DMS53 (cell line): ENCODE measurements at places on chromosomes 3 and 15.
A peak's percentile ranks its signal among the peaks of the same experiment; 100 is the strongest.

- no peak for DNase-seq
These were observed 43.2 kb downstream of the LDHAL6B start for GRCh38 chr15:59249816-59250215.

GRCh38 chr3:111331306-111331705 lies 210.7 kb upstream of the CD96 start:
- no peak for DNase-seq

DNA sequence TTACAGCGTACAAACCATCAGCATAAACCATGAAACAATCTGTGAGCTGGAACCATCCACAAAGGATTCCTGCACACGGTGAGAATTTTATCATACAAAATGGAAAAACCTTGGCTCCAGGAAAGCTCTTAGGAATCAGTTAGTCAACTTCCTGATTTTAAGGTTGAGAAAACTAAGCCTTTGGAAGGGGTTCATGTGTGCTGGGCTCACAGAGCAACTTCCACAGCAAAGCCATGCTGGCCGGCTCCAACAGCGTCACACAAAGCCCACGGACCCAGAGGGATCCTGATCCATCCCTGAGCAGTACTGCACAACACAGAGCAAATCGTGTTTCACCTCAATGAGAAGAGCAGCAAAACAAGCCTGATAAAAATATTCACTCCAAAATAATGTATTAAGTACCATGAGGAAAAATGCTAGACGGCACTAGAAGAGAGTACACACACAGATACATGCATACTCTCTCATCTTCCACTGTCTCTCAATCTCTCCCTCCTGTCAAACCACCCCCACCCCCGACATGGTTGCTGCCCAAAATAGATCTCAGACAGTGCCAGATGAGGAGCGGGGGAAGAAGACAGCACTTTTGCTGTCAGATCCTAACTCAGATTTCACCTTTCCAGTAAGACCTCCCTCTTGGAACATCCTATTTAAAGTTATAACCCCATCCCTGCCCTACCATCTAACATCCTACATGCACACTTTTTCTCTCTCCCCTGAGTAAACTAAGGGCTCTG lies 58.6 kb downstream of the MB21D2 start:
- no peak for DNase-seq

DNA sequence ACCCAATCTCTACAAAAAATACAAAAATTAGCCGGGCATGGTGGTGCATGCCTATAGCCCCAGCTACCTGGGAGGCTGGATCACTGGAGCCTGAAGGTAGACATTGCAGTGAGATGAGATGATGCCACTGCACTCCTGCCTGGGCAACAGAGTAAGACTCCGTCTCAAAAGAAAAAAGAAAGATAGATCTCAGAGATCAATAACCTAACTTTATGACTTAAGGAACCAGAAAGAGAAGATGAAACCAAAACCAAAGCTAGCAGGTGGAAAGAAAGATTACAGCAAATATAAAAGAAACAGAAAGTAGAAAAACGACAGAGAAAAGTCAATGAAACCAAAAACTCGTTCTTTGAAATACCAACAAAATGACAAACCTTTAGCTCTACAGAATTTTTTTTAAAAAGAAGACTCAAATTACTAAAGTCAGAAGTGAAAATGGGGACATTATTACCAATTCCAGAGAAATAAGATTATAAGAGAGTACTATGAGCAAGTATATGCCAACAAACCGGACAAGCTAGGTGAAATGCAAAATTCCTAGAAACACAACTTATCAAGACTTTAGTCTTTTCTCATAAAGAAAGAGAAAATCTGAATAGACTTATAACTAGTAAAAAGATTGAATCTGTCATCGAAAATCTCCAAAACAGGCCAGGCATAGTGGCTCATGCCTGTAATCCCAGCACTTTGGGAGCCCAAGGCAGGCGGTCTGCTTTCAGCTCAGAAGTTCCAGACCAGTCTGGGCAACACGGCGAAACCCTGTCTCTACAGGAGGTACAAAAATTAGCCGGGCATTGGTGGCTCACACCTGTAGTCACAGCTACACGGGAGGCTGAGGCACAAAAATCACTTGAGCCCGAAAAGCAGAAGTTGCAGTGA lies 35.0 kb downstream of the ACAP2 start:
- no peak for DNase-seq

DNA sequence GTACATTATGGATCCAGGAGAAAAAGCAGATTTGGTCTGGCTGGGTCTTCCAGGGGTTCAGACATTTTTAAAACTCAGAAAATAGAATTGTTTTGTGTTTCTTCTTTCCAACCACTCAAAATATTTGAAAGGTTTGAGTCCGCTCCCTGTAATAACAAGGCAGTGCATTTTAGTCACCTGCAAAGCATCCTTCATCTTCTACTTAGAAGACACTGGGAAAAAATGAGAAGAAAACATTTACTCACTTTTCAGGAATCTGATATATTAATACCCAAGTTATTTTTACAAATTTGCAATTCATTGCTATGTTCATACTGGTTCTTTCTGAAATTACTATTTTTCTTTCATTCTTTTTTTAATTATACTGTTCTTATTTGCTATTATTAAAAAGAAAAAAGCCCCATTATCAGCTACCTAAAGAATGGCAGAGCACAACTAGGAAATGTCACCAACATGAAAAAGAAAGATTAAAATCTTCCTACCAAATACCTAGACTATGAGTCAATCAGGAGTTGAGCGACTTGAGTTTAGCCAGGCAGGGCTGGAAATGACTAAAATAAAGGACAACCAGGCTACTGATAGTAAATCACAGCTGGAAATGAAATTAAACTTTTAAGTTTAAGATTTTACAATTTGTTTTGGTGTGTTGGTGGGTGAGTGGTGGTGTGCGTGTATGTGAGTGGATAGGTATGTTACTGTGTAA lies 280.3 kb upstream of the THBS1 start:
- DNase-seq = no peak

DNA sequence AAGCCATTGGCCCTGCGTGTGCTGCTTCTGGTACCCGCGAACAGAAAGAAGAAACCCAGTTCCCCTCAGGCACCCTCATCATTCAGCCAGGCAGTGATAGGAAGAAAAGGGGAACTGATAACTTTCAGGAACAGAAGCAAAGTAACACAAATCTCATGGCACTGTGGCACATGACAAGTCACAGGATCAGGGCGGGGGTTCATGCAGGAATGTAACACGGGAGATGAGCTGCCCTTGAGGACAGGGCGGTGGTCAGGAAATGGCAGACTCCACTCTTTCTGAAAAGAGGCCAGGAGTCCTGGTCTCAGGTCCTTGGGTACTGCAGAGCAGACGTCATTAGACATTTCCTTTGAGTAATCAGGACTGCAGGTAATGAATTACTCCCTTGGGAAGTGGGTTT lies 95.5 kb downstream of the CCNL1 start:
- DNase-seq = no peak

DNA sequence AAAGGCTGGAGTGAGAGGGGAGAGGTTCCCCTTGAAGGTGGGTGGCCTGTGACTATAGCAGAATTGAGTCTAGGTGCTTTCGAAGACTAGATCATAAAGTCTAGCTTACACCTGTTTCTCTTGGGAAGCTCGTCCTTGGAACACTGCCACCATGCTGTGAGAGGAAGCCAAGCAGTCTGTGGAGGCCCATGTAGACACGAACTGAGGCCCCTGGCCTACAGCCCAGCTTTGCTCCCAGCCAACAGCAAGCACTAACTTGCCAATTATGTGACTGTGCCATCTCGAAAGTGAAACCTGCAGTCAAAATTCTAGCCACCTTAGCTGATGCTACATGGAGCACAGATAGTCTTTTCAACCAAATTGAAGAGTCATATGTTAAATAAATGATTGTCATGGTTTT lies 190.5 kb upstream of the NECTIN3 start:
- peak; percentile 81 for DNase-seq

DNA sequence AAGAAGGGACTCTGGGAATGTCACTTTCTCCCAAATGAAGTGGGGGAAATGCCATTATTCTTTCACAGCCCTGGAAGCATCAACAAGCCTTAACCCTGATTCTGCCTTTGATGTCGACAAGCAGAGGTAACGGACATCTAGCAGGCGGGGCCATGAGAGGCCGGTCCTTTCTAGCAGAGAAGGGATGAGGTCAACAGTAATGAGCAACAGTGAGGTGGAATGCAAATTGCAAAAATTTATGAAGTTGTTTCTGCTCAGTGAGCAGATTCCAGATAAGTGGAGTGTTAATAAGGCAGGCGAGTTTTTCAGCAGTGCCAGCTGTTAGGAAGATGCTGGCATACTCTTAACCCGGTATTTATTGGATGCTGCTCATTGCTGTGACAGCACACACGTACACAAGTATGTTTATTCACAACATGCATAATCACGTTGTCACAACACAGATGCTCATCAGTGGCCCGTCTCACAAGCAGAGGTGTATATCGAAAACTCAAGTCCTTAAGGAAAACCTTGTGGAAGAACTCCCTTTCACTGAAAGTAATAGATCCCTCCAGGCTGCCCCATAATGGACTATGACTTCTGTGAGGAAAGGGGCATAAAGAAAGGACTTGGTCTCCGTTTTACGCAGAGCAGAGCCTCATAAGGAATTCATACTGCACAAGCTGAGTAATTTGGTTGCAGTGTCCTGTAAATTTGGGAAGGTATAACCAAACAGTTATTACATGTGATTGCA lies 329.0 kb downstream of the IGSF11 start:
- DNase-seq = no peak

GRCh38 chr3:6220447-6220846 lies 640.5 kb upstream of the GRM7 start:
- no peak for DNase-seq

DNA sequence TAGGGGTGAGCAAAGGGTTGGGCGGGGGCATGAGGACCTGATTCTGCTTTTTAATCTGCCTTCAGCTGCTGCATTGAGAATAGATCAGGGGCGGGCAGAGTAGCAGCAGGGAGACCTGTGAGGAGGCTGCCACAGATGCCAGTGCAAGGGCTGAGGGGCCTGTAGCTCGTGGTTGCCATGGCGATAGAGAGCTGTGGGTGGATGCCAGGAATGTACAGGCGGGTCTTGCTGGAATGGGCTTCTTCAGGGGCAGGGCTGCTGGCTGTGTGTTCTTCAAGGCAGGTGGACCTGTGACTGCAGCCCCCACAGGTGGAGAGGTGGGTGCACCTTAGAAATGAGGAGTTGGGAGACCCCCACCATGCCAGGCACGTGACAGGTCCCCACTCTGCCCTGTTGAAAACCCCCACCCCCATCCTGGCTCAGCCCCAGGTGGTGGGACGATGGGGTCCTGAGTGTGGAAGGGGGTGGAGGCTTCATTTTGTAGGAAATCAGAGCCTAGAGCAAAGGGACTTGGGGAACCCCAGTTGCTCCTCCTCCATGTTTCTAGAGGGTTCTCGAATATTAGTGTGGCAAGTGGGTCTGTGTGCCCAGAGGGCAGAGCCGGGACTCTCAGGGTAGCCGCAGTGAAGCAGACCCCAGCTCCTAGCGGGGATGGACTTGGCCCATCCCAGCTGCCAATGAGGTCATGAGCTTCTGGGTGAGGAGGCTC lies 38.3 kb downstream of the SLC6A6 start:
- DNase-seq = peak; percentile 22

DNA sequence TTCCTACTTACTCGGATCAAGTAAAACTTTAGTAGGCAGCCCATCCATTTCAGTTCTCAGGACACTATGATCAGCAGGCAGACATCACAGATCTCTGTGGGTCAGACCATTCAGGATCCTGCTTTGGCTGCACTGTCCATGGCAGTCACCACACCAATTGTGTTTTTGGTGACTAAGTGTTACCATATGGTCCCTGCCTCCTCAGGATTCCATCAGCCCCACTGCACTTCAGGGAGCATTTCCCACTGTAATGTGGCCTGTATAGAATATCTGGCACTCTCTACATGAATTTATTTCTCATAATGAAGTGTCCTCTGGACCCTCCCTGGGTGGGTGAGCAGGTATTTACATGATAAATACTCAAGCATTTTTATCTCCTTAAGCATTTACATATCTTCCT lies 41.3 kb downstream of the ZNF445 start:
- DNase-seq = no peak

- DNase-seq = peak; percentile 24
These were observed 17.2 kb upstream of the CCR4 start for GRCh38 chr3:32934150-32934742.

- DNase-seq = no peak
These were observed 89.2 kb upstream of the RAP2B start for GRCh38 chr3:153072856-153073255.

DNA sequence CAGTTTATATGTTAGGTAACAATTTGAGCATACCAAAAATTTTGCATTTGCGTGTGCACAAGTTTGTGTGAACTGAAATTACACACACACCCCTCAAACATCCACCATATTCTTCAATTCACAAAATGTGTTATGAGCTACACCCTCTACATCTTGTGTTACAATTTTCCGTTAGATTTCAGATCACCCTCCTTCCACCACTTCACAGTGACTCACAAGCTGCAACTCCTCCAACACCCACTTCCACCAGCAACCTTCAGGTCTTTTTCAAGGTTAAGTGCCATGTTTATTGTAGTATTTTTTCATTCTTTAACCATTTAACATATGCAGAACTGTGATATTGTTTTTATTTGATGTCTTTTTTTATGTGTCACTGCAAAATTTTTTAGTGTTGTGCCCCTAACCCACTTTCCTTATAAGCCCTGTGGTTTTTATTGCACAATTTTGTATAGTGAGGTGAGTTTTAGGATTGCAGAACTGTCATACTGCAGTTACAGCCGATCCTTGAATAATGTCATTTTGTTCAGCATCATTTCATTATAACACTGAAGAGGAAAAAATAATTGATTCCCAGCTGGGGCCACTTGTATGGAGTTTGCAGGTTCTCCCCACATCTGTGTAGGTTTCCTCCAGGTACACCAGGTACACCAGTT lies 148.9 kb downstream of the PLCL2 start:
- DNase-seq = no peak

DNA sequence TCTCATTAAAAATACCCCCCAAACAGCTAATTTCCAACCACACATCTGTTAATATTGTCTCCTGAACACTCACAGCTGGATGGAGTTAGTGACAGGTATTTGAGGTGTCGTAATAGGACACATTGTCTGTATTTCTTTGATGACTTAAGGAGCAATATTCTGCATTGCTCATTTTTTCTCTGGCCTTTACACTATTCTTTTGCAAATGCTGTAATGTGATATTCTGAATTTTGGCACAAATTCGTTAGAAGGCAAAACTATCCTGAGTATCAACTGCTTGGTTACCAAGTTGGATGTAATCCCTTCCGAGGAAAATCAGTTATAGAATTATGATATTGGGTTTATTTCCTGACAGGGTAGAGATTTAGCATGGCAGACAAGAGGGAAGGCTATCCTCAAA lies 1030.2 kb downstream of the MCTP2 start:
- no peak for DNase-seq

GRCh38 chr3:118977118-118977517 lies 57.5 kb downstream of the IGSF11 start:
- DNase-seq = no peak

GRCh38 chr3:114363554-114364202 lies 69.8 kb downstream of the TIGIT start:
- DNase-seq = no peak

- no peak for DNase-seq
These were observed 19.6 kb downstream of the HACL1 start for GRCh38 chr3:15581471-15582394.

DNA sequence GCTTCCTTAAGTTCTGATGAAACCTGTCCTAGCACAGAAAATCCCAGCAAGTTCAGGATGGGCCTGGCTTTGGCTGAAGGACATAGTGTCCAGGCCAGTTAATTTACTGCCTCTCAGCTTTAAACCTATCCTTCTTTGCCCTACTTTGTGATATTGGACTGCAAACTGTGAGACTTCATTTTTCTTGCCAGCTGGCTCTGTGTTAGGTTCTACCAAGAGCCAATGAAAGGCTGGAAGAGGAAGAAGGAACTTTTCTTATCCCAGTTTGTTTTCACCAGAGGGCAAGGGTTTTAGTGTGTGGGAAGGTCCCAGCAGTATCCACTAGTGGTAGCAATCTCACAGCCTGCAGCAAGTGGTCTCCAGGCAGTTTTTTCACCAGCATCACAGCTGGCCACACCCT lies 18.2 kb downstream of the DCUN1D1 start:
- DNase-seq = no peak
